ENCODE measurements at places on chromosomes 12 and 14.

DNA sequence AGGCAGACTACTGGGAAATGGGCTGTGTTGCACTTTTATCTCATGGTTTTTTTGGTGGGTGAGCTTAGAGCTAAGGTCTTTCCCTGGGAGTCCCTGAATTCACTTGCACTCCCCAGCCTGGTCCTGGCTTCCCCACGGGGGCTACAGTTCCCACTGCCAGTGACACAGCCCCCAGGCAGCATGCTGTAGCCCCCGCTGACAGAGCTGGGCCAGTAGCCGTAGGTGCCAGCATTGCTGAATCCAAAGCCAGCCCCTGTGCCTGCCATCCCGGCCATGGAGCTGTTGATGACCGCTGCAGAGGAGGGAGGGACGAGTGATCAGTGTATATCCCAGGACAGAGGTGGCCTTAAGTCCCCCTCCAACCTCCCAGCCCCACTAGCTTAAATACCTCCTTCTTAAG lies 6.9 kb upstream of the KRT72 start:
- no peak for DNase-seq

DNA sequence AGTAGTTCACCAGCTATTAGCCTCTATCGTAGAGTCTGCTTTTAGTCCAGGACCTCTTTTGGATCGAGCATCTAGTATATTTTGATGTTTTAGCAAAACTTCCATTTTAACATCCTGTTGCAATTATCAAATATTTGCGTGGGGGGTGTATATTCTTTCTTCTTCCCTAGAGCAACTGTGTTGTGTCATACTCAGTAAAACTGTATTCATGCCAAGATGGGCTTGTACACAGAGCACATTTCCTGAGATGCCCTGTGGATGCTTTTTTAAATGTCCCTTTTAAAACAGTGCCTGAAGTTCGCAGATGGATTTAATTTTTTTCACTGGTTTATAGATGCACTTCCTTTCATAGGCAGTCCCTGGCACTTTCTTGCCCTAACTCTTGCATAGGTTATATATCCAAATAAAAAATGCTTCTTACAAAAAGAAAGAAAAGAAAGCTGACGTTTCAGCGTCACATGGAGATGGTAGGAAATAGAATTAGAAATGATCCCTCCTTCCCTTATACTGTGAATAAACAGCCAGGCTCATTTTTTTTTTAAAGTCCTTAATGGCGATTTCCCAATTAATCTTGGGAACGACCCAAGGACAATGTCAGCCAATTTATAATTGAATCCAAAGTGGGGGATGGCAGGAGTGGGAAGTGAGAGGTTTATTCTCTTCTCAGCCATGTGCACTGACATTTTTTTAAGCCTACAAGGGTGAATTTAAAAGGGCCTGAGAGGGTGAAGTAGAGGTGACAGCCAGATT lies 247.0 kb downstream of the SLC41A2 start:
- DNase-seq: no peak

DNA sequence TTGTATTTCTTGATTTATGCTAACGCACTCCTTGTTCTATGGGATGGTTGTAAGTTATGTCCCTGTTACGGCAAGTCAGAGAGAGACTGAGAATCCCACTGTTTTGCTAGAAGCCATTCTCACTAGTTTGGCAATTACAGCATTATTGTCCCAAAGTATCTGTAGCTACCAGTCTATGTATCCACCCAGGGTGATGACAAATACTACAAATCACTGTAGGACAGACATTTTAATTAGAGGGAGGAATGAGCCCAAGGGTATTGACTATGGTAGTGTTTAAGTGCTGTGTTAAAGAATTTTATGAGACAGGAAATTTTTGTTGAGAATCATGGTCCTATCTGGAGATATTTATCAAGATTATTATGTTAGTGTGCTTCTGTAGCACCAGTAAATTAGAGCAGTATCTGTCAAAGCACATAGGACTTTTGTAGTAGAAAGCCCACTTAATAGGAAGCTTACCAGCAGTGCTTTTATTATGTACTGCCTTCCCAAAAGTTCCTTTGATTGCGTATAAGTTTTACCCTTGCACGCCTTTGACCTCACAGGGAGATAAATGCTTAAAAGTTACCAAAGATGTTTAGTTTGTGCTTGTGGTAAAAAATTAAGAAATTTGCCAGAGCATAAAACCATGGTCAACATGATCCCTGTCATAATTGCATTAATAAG lies 10.7 kb downstream of the PRKCH start:
- no peak for DNase-seq

DNA sequence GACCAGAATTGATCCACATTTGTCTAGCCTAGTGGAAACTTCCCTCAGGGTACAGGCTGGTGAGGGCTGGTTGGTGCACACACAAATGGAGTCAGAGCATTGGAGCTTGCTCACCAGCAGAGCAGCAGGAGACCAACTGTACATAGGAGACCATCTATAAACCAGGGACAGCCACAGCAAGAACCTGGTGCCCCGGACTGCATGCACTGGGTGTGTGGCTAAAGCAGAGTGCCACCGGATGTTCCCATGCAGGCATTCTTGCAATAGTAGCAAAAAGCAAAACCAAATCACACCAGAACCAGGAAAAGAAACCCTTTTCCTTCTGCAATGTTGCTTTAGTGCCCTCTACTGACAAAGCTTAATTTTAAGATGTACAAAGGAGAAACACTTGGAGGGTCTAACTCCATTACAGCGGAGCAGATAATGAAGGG lies 136.4 kb downstream of the MDGA2 start:
- peak; percentile 24 for DNase-seq

DNA sequence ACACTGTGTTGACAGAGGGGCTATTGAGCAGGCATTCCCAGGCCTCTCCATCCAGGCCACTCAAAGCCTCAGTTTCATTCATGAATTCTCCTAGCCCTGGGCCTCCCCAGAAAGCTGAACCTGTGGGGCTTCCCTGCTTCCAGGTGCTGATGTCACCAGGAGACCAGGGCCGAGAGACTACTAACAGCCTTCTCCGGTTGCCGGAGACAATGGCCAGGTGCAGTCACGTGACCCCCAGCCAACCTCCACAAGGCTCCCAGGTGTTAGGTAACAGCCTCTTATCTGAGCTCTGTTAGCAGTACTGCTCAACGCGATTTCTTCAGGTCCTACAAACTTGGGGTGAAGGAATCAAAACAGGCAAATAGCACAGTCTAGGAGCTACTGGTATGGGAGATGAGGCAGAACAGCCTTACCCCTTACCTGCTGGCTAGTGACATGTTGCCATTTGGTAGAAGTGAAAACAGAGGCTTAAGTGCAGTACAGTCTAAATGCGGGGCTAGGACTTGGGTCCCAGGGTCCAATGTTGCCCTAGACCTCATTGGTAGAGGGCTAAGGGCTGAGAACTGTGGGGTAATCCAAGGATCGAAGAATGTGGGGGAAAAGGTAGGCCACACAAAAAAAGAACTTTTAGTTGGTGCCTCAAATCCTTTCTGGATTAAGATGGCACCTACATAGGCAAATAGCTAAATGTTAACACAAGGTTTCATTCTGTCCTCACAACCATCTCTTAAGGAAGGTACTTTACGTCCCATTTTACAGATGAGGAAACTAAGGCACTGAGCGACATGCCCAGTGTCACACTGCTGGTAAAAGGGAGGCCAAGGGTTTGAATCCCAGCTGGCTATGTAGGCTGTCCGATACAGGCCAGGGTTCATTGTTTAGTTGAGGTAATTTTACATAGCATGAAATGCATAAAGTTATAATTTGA lies 3.8 kb downstream of the CCDC88C start:
- no peak for DNase-seq

DNA sequence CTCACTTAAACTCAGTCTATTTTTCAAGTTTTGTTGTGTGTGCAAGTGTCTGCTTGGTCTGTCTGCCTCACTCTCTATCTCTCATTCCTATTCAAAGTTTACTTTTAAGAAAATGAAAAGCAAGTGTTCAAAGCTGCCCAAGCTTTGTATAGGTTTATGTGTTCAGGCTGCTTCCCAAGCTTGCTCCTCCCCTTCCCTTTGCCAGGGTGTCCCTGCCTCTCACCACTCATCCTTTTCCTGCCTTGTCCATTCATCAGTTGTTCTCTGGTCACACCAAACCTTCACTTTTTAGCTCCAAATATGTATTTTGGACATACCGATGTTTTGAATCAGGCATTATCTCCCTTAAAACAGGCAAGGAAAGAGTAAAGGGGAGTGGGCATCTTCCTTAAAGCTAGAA lies 41.3 kb downstream of the STK38L start:
- no peak for DNase-seq

- DNase-seq: no peak
These were observed 264.0 kb downstream of the FUT8 start for GRCh38 chr14:65676361-65677014.

DNA sequence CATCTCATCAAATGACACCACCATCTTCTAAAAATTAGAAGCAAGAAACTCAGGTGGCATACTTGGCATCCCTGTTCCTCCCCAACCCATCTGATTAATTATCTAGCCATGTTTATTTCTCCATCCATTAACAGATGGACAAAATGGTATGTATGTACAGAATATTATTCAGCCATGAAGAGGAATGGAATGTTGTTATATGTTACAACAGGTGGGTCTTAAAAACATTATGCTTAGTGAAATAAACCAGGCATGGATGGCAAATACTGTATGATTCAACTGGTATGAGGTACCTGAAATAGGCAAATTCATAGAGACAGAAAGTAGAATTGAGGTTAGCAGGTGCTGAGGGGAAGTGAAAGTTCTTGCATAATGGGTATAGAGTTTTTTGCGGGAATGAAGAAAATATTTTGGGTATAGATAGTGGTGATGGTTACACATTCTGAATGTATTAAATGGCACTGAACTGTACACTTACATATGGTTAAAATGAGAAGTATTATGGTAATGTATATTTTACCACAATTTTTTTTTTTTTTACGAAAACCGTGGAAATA lies 17.5 kb downstream of the YY1 start:
- DNase-seq: no peak

DNA sequence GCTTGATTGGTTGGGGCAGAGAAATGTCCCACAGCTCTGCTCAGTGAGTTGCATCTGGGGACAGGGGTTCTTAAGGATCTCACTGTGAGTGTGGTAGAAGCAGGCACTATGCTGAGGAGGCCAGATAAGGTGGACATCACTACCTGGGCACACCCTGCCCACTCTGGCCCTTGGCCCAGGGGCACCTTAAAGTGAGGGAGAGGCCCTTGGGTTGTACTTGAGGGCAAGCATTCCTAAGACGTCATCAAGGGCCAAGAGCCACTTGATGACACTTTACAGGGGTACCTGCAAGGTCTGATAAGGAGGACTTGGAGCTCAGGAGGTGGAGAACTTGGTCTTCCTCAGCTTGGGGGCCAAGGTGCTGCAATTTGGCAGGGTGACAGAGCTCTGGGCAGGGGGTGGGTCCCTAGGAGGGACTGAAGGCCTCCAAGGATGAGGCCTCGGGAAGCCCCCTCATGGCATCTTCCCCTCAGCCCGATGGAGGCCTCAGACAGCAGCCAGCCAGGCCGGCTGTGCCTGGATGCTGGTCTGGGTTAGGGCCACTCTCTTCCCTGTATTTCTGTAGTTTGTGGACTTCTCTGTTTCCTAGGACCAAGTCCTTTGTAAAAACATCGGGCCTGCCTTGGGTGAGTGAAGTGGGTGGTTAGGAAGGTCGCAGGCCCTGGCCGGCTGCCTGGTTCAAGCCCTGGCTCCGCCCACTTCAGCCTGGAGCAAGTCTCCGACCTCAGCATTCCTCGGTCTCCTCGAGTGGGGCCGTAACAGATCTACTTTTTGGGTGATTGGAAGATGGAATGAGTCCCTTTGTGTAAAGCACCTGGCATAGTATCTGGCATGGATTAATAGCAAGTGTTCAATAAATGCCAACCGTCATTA lies 24.8 kb downstream of the GPR68 start:
- DNase-seq: no peak

DNA sequence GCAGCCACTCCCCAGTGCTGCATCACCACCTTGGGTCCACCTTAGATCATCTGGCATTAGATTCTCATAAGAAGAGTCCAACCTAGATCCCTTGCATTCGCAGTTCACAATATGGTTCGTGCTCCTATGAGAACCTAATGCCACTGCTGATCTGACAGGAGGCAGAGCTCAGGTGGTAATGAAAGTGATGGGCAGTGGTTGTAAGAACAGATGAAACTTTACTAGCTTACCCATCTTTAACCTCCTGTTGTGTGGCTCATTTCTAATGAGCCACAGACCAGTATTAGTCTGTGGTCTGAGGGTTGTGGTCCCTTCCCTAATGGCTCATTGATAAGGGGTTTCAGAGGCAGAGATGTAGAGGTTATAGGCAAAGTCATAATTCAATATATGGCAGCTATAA lies 615.9 kb upstream of the MIS18BP1 start:
- DNase-seq: no peak

DNA sequence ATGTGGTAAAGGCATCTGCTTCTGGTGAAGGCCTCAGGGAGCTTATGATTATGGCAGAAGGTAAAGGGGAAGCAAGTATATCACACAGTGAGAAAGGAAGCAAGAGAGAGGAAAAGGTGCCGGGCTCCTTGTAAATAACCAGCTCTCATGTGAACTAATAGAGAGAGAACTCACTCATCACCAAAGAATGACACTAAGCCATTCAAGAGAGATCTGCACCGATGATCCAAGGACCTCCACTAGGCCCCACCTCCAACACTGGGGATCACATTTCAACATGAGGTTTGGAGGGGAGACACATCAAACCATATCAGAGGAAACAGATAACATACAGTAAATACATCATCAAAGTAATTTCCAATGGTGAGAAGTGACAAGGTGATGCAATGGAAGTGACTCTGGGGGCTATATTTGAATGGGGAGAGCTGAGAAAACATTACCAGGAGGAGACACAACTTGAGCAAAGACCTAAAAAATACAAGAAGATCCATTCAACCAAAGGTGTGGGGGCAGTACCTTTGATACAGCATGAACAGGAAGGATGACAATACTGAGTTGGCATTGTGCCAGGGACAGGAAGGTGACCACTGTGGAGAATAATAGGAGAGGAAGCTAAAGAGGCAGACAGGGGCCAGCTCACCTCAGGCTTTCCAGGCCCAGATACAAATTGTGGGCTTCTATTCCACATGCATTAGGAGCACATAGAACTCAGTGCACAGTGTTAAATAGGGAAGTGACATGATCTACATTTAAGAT lies 134.4 kb upstream of the GRIP1 start:
- peak; percentile 10 for DNase-seq

GRCh38 chr12:79415321-79415720 lies 275.4 kb downstream of the PAWR start:
- no peak for DNase-seq

GRCh38 chr12:116442946-116443345 lies 116.2 kb upstream of the MAP1LC3B2 start:
- no peak for DNase-seq

DNA sequence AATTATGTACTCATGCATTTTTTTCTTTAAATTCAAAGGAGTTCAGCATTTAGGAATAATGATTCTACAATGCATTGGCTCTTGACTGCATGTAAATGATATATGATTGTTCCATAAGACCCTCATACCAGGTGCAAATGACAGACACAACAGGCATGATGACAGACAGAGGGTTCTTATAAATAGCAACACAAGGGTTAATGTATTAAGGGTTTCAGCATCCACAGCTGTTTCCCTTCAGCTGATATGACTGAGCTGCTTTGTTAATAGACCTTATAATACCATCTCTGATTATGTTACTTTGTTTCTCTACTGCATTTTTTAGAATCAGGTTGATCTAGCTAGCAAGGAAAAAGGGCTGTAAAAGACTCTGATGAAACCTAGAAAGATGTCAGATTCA lies 90.8 kb upstream of the TMTC2 start:
- DNase-seq: no peak

Data from hematopoietic multipotent progenitor cell treated with erythropoietin and hydrocortisone succinate and interleukin-3 and kit ligand, for 6 days (in vitro differentiated cells).